B cell (primary cell): ENCODE measurements at places on chromosomes 5 and 9. TPM values are rescaled to one million over a fixed set of nuclear protein-coding genes. Genes with fewer than 3 reads are reported as not detected.

LCN15 gene
- not detected in 2 replicates for total RNA-seq

EPB41L4B gene
- 2.5 and 2.9 TPM in 2 replicates for total RNA-seq

RARS1 gene
- total RNA-seq, result 65.4 and 69.4 TPM in 2 replicates

RFESD gene
- 1.9 and 3.0 TPM in 2 replicates for total RNA-seq

PCDHB2 gene
- total RNA-seq, result not detected in 2 replicates

CER1 gene
- not detected in 2 replicates for total RNA-seq

HTR4 gene
- total RNA-seq, result not detected in 2 replicates

LCN9 gene
- total RNA-seq, result not detected in 2 replicates

BTNL8 gene
- total RNA-seq, result not detected in 2 replicates

DHX29 gene
- total RNA-seq, result 17.9 and 18.1 TPM in 2 replicates

TLX3 gene
- not detected in 2 replicates for total RNA-seq

BTNL9 gene
- total RNA-seq, result 160 and 173 TPM in 2 replicates

POU5F2 gene
- total RNA-seq, result 4.6 and 6.4 TPM in 2 replicates

FER gene
- total RNA-seq, result 41.3 and 42.7 TPM in 2 replicates

PRR7 gene
- total RNA-seq, result 4.8 and 5.6 TPM in 2 replicates

ENG gene
- 12.6 and 14.0 TPM in 2 replicates for total RNA-seq

CAVIN4 gene
- total RNA-seq, result 0.17 and 0.19 TPM in 2 replicates

SPATA31D4 gene
- total RNA-seq, result not detected in 2 replicates

EHMT1 gene
- total RNA-seq, result 394 and 411 TPM in 2 replicates

NRG2 gene
- total RNA-seq, result 0.15 and 0.22 TPM in 2 replicates

FGF18 gene
- 0.15 TPM in 2 replicates for total RNA-seq

TRIM14 gene
- total RNA-seq, result 22.4 and 22.5 TPM in 2 replicates

MROH2B gene
- total RNA-seq, result not detected in 2 replicates
